ENCODE measurements at places on chromosomes 4 and X.

DNA sequence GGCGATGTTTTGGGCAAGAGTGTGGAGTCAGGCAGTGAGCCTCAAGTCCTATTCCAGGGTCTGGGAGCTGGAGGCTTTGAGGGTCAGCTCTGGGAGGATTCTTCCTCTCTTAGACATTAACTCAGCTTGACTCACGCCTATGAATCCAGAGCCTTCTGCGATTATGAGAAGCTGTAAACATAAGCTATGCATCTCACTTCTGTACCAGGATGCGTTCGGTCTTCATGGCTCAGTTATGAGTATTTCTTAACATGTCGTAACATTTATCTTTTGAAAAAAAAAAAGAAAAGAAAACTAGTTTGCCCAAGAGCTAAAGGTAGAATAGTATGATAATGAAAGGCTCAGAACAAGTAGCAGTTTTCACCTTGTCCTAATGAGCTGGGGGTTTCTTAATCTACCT lies 4.6 kb downstream of the SHROOM2 start:
- DNase-seq: no peak

- DNase-seq: no peak
Measured at GRCh38 chr4:2125831-2126230, 66.7 kb downstream of the NAT8L start.

DNA sequence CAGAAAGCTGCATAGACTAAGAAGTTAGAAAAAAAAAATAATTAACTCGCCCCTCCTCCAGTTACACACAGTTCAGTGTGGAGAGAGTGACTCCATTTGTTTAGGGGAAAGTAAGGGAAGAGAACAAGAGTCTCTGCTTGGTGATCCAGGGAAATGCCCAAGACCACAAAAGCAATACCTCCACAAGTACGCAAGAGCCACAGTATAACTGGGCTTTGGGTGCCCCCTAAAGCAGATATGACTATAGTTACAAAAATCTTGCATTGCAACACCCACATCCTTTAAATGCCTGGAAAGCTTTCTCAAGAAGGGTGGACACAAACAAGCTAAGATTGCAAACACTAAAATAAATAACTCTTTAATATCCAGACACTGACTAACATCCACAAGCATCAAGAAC lies 164.2 kb upstream of the NRK start:
- no peak for DNase-seq

DNA sequence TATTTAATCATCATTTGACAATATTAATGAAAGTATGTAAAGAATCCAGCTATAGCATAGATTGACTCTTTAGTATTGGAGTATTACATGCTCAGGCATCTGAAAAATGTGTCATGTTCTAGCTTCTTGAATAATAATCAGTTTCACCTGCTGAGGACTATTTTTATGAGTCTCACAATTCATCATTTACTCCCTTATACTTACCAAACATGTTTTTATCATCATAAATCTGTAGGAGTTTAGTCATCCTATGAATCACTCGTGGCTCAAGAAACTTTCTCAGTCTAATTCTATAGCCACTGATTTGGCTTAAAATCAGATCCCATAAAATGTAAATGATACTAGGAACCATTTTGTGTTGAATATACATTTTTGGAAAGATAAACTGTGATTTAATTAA lies 1616.1 kb downstream of the C4orf33 start:
- DNase-seq: no peak

DNA sequence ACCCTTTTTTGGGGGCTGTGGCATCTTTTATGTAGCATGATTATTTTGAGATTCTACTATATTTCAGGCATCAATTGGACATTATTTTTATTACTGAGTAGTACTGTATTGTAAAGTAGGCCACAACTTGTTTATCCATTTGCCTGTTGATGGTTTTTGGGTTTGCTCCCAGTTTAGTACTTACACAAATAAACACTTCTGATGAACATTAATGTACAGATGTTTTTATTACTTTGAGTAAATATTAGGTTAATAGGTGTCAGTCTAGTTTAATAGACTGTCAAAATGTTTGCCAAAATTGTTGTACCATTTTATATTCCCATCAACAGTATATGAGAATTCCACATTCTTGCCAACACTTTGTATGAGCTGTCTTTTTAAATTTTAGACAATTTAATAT lies 214.9 kb upstream of the MAD2L1 start:
- DNase-seq: no peak

DNA sequence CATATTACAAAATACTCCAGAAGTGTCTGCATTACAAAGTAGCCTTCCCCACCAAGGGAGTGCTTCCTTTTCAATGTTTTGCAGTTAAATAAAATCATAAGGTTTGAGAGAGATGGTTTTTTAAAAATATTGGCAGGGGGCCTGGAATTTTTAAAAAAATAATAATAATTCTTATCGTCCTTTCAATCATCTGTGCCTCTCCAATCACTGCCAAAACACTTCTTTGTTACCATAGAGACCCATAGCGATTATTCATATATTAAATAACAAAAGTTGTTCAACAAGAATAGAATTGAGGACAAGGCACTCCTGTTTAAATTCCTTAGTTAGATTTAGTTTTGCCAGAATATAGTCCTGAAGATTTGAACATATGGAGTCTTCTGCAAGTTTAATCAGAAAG lies 203.1 kb downstream of the FAT4 start:
- peak; percentile 72 for DNase-seq

DNA sequence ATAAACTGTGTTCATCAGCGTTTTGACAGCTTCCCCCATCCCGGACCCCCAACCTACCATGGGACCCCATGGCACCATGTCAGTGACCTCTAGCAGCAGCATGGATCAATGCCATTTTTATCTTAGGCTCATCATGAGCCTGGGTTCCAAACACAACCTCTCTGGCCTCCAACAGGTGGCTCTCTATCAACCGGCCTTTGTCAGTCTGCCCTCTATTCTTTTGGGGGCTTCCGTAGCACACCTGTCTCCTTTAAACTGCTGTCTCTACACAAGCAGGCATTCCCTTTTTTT lies 721 bp upstream of the TMEM150C start:
- no peak for DNase-seq

DNA sequence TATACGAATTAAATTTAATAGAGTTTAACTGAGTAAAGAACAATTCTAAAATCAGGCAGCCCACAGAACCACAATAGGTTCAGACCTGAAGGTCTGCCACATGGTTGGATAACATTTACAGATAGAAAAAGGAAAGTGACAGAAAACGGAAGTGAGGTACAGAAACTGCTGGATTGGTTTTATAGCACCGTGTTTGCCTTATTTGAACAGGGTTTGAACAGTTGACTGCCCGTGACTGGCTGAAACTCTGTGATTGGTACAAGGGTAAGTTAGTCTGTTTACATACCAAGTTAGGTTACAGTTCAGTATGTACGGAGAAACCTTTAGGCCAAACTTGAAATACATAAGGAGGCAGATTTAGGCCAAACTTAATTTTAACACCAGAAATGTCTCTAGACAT lies 64.1 kb upstream of the ATXN3L start:
- no peak for DNase-seq

GRCh38 chrX:129984111-129984958 lies 1.9 kb downstream of the BCORL1 start:
- peak; percentile 38 for DNase-seq

- no peak for DNase-seq
Measured at GRCh38 chrX:30938295-30938694, 49.2 kb upstream of the TAB3 start.

DNA sequence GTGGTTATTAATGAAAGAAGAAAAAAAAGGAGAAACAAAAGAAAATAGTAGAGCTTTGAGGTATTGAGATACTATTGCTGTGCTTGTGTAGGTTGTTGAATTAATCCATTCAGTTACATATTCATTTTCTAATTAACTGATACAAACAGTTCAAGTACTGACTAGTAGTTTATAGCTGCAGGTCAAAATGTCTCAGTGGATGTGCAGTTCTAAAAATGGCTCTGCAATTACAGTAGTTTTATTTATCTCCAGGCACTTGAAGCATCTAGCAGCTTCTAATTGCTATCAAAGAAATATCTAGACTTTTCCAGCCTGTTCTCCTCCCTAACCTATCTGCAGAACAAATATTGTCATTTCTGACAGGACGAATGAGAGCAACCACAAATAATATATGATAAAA lies 1887.7 kb upstream of the PCDH7 start:
- no peak for DNase-seq
